ENCODE measurements at places on chromosomes 16 and 17. TPM values are rescaled to one million over a fixed set of nuclear protein-coding genes. Genes with fewer than 3 reads are reported as not detected.

CCDC40 gene
- total RNA-seq = 7.4 TPM

ZNF205 gene
- total RNA-seq = 9.9 TPM

GPS2 gene
- 66.5 TPM for total RNA-seq

DPEP3 gene
- not detected for total RNA-seq

RNF227 gene
- 1.9 TPM for total RNA-seq

CD300A gene
- total RNA-seq = 5.6 TPM

HNF1B gene
- not detected for total RNA-seq

KAT2A gene
- total RNA-seq = 15.8 TPM

ASGR1 gene
- total RNA-seq = 0.35 TPM

TPSB2 gene
- total RNA-seq = 3.7 TPM

CD300LG gene
- total RNA-seq = 3.8 TPM

PERCC1 gene
- 0.26 TPM for total RNA-seq

OVCA2 gene
- 18.9 TPM for total RNA-seq

TBC1D3E gene
- total RNA-seq = not detected

ASIC2 gene
- total RNA-seq = not detected

KRTAP17-1 gene
- not detected for total RNA-seq

GRAPL gene
- 1.3 TPM for total RNA-seq

TMED6 gene
- total RNA-seq = 0.49 TPM

CA10 gene
- total RNA-seq = not detected
